ENCODE measurements at places on chromosomes 11 and 22. TPM values are rescaled to one million over a fixed set of nuclear protein-coding genes. Genes with fewer than 3 reads are reported as not detected.

Gene ZNF74
- 13.2 TPM for total RNA-seq

Gene TIMM10
- total RNA-seq: 152 TPM

Gene MUC5AC
- 0.03 TPM for total RNA-seq

Gene TRPM5
- total RNA-seq: 0.08 TPM

Gene SMTN
- 71.7 TPM for total RNA-seq

Gene BLID
- total RNA-seq: 0.41 TPM

Gene GAL3ST1
- 1.1 TPM for total RNA-seq

Gene RFPL1
- total RNA-seq: not detected

Gene SELENOO
- 34.3 TPM for total RNA-seq

Gene KCTD14
- total RNA-seq: 19.3 TPM

Gene MPPED2
- total RNA-seq: not detected

Gene PRAME
- total RNA-seq: 68.4 TPM

Gene CACNA1I
- 0.23 TPM for total RNA-seq

Gene ALG8
- total RNA-seq: 97.0 TPM

Gene E2F8
- total RNA-seq: 14.2 TPM

Gene TMPRSS5
- 0.85 TPM for total RNA-seq

Gene KBTBD3
- total RNA-seq: 5.7 TPM

Gene TEX54
- not detected for total RNA-seq

Gene KRTAP5-10
- not detected for total RNA-seq

Gene SCN4B
- 0.33 TPM for total RNA-seq

Gene FOLR2
- total RNA-seq: not detected

Gene HNRNPUL2
- 47.3 TPM for total RNA-seq

Gene PLXNB2
- 227 TPM for total RNA-seq

Gene GPHA2
- not detected for total RNA-seq

Gene FIBIN
- not detected for total RNA-seq

Gene CNGA4
- 0.62 TPM for total RNA-seq

Gene PATL1
- 57.0 TPM for total RNA-seq

Gene TRIM34
- 1.5 TPM for total RNA-seq

Gene USP2
- 3.1 TPM for total RNA-seq

Gene NLRX1
- total RNA-seq: 25.2 TPM

Gene DLG2
- 4.2 TPM for total RNA-seq

Gene CAT
- total RNA-seq: 65.9 TPM

Gene YPEL4
- not detected for total RNA-seq

Gene MFRP
- total RNA-seq: not detected

Gene PANX3
- total RNA-seq: not detected

Gene ISX
- total RNA-seq: not detected

Gene NAALAD2
- total RNA-seq: not detected

Gene SAA1
- 7.9 TPM for total RNA-seq

Gene LMNTD2
- 21.8 TPM for total RNA-seq
